Activated CD8-positive, alpha-beta memory T cell treated with anti-CD3 and anti-CD28 coated beads for 1 hour (primary cell): ENCODE measurements at places on chromosomes 3 and 15.

DNA sequence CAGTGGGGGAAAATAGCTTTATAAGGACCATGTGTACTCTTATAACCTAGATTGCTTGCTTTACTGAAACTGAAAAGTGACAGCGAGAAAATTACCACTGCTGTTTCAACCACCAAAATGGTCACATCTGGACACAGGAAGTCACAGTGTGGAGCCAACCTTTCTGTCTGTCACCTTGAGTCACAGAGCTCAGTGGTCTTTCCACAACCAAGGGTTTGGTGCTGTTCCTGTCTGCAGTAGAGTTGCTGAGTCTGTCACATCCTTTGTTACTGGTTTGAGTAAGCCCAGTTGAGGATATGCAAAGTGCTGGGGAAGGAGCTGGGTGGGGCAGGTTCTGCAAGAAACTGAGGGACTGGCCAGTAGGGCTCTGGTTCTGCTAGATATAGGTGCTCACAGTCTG, 139.1 kb upstream of the EIF1B start:
- DNase-seq: no peak

DNA sequence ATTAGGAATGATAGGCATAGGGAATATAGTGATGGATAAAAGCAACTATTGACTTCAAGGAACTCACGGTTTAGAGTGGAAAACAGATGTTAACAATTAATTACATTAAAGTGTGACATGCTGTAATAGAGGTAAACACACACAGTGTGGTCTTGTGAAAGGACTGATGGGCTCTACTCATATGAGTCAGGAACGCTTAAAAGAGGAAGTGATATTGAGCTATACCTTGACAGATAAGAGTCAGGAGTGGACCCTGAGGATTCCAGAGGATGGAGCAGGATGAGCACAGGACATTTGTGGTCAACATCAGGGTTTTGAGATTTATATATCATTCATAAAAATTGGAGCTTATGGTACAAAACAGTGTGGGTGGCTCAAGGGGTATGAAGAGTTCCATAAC, 11.0 kb downstream of the EXOG start:
- no peak for DNase-seq

- no peak for DNase-seq
Measured at GRCh38 chr3:11010426-11011165, 18.0 kb downstream of the SLC6A1 start.

DNA sequence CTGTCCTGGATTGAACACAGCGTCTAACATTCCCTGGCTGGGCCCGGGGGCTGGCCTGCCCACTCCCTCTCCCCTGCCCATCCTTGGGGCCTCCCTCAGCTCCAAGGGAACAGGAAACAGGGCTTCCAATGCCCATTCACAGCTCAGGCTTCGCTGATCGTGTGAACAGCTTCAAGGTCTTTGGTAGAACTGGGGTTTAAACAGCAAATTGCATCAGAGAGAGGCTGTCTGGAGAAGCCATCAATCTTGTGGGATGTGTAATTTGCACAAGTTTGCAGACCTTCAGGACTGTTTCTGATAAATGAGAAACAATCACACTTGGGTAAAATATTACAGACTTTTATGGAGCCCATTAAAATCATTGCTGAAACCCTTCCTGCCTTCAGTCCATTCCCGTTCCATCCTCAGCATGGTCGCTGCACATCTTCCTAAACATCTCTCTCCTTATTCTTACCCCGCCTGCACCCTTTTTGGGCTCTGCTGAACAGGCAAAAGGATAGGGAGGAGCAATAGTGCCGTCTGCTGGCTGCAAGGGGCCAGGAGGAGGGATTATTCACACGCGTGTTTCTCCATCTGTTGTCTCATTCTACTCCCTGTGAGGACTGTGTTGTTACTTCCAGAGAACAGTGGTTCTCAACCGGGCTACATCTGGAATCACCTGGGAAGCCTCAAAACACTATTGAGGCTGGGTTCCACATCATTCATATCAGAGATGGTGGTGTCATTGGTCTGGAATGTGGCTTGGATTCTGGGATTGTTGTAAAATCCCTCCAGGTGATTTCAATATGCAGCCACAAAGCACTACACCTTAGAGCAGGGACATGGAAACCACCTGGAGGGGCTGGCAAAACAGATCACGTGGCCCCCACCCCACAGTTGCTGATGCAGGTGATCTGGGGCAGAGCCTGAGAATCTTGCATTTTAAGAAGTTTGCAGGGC, 116.3 kb downstream of the CLSTN2 start:
- DNase-seq: no peak

GRCh38 chr3:152277198-152277597, 8.5 kb downstream of the MBNL1 start:
- DNase-seq: no peak

DNA sequence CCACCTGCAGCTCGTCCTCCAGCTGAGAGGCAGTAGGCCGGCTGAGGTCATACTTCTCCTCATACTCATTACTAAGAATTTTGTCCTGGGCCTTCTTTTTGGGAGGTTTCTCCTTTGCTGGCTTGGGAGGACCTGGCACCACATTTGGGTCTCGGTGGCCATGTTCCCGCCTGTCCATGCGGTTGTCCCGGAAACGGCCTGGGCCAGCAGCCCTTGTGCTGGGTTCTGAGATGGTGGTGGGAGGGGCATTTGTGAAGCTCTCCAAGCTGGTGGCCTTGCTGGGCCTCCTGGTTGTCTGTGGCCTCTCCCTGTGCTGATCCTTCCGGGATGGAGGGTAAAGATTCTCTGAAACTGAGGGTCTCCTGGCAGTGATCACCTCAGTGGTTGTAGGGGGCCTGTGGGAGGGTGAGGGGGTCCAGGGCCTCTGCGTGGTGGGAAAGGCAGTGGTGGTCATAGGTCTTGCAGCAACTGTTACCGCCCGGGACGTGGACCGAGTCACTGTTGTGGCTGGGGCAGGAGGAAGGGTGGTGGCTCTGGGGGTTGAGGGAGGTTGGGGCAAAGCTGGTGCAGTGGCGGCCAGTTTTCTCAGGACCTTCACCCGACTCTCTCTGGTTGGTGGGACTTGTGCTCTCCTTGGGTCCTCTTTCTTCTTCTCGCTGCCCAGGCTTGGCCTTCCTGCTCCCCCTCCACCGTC, 2.5 kb downstream of the CCDC80 start:
- no peak for DNase-seq

- DNase-seq: no peak
Measured at GRCh38 chr3:175211466-175211865, 352.3 kb downstream of the NAALADL2 start.

- no peak for DNase-seq
Measured at GRCh38 chr3:73772076-73772886, 147.5 kb upstream of the PDZRN3 start.

DNA sequence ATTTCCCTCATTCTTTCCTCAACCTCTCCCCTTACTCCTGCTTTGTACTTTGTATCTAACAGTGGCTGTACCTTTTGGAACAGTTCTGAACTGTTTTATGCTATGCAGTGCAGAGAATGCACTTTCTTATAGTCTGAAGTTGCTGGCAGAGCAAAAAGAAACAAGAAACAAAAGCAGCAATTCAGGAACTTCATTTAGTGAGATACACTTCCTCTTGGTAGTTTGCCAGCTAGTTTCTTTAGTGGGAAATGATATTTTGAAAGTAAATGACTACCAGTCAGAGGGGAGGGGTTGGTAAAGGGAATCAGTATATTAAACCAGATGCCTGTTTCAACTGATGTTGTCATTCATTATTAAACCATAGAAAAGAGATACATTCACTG, 55.0 kb upstream of the CHD2 start:
- DNase-seq: no peak

- no peak for DNase-seq
Measured at GRCh38 chr3:22364851-22365250, 613.8 kb upstream of the ZNF385D start.

GRCh38 chr3:15541371-15541770, 19.9 kb upstream of the COLQ start:
- no peak for DNase-seq

GRCh38 chr3:61547625-61548024, 13.7 kb upstream of the PTPRG start:
- no peak for DNase-seq

- DNase-seq: no peak
Measured at GRCh38 chr3:177776661-177777101, 579.4 kb upstream of the TBL1XR1 start.

GRCh38 chr3:100151024-100151707, 36.9 kb upstream of the FILIP1L start:
- DNase-seq: no peak

GRCh38 chr15:45594835-45595530, 7.8 kb downstream of the BLOC1S6 start:
- no peak for DNase-seq

DNA sequence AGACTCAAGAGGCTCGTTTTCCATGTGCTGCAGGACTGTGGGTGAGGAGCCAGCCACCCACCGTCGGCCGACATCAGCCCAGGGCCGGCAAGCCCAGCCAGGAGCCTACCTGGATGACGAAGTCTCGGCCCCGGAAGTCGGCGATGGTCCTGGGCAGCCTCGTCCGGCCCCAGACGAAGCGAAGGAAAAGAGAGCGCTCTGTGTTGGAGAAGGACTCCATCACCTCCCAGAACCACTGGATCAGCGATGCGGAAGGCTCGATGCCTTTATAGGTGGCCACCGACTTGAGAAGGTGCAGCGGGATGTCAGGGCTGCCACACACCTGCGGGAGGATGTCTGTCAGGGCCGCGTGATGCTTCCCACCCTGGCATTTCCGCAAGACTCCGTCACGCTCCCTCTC, 13.8 kb upstream of the OCA2 start:
- no peak for DNase-seq

GRCh38 chr3:88433568-88433967, 283.8 kb downstream of the C3orf38 start:
- DNase-seq: no peak

GRCh38 chr3:21484828-21485144, 266.2 kb downstream of the ZNF385D start:
- DNase-seq: no peak

- DNase-seq: peak; percentile 42
Measured at GRCh38 chr3:23999012-23999641, 54.0 kb downstream of the NR1D2 start.

DNA sequence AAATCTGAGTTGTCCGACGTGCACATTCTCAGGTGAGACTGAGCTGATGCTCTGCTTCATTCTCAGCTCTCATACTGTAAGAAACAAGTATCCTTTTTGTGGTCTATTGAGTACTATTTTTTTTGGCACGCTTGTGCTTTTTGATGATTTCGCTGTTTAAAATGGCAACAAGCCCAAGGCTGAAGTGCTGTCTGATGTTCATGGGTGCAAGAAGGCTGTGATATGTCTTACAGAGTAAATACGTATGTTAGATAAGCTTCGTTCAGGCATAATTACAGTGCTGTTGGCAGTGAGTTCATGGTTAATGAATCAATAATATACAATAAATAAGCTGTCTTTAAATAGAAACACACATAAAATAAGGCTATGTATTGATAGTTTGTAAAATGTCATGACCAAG, 27.2 kb downstream of the AQR start:
- no peak for DNase-seq

GRCh38 chr3:44019736-44020135, 221.9 kb upstream of the TOPAZ1 start:
- no peak for DNase-seq

DNA sequence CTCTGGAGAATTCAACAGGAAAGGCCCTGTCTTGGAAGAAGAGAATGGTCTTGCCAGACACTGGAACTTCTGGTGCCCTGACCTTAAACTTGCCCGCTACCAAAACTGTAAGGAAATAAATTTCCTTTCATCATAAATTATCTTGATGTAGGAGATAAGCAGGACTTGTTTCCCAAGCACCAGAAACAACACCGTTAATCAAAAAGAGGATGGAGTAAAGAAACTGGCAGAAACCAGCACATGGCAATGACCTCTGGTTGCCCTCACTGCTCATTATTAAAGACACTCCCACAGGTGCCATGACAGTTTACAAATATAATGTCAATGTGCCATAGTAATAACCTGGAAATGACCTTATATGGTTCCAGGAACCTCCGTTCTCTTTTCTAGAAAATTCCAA, 426.1 kb downstream of the EDEM1 start:
- DNase-seq: no peak

- peak; percentile 29 for DNase-seq
Measured at GRCh38 chr15:79380755-79381497, 51.2 kb upstream of the MINAR1 start.

- no peak for DNase-seq
Measured at GRCh38 chr3:164641071-164641470, 437.2 kb downstream of the SI start.

- DNase-seq: no peak
Measured at GRCh38 chr15:83304861-83305703, 20.6 kb upstream of the BNC1 start.

GRCh38 chr3:124851136-124851535, 36.0 kb downstream of the ITGB5 start:
- no peak for DNase-seq

DNA sequence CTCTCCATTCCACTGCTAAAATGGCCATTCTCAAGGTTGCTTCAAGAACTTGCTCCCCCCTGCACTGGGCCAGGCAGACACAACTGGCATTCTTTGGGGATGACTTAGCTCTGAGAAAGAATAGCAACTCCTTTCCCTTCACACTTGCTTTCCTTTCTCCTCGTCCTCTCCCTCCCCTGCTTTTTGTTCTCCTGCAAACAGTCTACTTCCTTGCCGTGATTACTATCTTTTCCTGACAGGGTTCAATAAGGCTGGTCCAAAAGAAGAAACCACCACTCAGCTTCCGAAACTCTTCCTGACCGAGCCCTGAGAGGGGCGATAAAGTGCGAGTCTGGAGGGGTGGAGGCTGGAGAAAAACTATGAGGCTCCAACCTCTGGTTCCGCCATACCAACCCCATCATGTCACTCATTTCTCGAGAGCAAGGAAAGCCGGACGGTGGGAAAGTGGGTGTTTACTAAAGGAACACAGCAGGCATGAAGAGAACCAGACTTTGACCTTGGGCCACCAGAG, 5.0 kb downstream of the AMOTL2 start:
- DNase-seq: no peak

DNA sequence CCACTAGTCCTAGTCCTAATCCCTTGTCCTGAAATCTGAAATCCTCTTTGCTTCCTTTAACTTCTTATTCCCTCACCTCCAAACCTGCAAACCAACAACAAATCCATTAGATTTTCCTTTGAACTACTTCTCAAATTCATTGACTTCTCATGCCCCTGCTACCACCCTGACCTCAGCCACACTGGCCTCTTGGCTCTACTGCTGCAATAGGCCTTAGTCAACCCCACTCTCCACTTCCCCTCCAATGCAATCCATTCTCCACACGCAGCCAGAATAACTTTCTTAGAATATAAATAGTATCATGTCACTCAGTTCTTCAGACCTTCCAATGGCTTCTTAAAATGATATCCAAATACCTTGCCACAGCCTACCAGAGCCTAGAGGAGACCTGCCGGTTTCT, 131.1 kb upstream of the GADL1 start:
- no peak for DNase-seq
